ENCODE measurements at places on chromosomes 11 and 22.

DNA sequence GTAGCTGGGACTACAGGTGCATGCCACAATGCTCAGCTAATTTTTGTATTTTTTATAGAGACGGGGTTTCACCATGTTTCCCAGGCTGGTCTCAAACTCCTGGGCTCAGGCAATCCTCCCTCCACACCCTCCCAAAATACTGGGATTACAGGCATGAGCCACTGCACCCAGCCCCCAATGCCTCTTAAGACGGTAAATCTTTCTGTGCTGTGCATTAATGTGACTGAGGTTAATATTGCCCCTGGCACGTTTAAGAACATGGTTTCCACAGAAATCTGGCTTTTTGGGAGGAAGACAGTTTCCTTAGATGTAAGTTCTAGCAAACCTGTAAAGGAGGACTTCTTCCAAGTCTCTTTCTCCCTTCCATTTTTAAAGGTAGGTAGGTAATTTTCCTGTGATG, 6.1 kb upstream of the HORMAD2 start:
- no peak for DNase-seq

DNA sequence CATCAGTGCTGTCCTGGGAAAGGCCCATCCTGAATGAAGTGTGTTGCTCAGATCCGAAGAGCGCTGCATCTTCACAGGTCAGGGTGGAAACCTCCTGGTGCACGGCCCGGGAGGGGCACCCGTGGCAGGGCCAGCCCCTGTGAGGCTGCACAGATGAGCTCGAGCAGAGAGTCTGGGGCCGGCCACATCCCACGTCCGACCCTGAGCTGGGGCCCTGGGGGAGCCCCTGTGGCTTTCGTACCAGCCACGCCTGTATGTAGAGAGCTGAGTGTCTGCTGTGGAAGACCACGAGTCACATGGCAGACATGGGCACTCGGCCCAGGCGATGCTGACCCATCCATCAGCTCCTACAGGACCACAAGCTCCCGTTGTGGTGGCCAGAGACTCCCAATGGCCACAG, 24.9 kb upstream of the SEPTIN5 start:
- DNase-seq = no peak

- DNase-seq = no peak
These were observed 28.7 kb upstream of the BLID start for GRCh38 chr11:122144752-122145151.

DNA sequence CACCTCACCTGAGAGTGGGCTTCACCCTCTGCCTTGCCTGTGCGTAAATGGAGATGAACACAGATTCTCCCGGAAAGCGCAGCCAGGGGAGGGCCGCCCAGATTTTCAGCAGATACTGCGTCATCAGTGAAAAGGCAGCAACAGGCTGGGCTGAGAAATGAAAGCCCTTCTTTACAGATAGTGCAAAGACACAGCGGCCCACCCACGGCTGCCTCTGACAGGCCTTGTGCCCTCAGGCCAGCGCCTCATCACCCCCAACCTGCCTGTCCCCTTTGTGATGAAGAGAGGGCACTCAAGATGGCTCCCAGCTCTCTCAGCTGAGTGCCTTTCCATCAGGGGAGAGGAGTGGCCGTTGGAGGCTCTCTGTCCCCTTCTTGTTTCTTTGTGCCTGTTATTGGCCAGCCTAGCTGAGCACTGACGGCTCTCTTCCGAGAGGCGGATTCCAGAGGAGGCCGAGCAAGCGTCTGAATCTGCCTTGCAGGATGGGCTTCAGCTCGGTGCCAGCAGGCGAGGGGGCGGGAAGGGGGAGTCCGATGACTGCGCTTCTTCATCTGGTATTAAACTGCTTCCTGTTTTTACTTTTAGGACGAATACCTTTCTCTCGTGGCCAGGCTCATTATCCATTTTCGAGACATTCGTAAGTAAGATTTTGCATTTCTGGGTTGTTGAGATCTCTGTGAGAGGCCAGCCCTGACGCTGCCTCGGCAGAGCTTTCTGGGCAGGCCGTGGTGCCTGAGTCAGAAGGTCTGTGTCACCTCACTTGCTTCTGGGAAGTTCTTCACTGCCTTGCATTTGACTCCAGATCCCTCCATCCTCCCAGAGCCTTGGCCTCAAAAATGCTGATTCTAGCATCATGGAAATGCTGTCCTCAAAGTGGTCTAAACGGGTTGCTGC, 43.7 kb downstream of the MED15 start:
- no peak for DNase-seq

DNA sequence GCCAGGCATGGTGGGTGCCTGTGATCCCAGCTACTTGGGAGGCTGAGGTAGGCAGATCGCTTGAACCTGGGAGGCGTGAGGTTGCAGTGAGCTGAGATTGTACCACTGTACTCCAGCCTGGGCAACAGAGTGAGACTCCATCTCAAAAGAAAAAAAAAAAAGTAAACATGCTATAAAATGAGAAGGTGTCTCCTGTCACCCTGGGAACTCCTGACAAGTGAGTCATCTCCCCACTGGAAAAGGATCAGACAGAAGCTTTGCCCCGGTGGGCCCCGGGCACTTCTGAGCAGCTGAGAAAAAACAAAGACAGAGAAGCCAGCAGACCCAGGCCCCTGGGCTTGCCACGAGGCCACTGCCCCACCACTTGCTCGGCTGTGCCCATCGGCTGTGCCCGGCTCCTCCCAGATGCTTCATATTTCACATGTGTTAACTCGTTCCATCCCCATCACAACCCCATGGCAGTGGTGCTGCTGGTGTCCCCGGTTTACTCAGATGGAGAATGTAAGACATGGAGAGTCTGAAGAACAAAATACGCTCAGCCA, 22.3 kb downstream of the TTLL1 start:
- no peak for DNase-seq

DNA sequence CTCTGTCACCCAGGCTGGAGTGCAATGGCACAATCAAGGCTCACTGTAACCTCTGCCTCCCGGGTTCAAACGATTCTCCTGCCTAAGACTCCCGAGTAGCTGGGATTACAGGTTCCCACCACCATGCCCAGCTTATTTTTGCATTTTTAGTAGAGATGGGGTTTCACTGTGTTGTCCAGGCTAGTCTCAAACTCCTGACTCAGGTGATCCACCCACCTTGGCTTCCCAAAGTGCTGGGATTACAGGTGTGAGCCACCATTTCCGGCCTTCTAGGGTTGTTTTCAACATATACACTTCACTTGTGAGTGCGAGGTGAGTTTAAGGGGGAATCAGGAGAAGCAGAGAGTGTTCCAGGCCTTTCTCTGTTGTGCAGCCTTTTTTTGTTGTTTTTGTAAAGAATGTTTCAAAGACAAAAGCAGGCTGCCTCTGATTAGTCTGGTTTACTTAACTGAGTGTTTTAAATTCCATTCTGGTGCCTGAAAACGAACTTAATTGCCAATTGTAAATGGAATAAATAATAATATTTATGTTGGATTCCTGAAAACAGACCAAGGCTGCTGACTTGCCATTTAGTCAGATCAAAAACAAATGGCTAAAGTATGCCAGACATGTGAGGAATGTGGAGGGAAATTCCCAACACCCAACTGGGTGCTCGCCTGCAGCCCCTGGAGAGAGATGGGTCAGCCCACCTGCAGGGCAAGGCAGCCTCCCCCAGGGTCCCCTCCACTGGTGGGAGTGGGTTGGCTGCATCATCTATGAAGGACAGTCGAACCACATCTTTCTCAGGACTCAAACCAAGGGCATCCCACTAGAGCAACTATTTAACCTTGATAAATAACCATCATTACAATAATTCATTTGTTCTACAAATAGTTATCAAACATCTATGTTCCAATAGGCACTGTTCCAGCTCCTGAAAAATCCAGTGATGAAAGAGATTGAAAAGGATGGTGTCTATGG, 4.6 kb upstream of the RANGAP1 start:
- no peak for DNase-seq

- DNase-seq = no peak
These were observed 34.2 kb downstream of the MICAL3 start for GRCh38 chr22:17990147-17990546.

GRCh38 chr11:72939031-72939430, 124.8 kb downstream of the ATG16L2 start:
- no peak for DNase-seq

GRCh38 chr22:29216011-29216872, 10.5 kb downstream of the EMID1 start:
- DNase-seq = no peak

DNA sequence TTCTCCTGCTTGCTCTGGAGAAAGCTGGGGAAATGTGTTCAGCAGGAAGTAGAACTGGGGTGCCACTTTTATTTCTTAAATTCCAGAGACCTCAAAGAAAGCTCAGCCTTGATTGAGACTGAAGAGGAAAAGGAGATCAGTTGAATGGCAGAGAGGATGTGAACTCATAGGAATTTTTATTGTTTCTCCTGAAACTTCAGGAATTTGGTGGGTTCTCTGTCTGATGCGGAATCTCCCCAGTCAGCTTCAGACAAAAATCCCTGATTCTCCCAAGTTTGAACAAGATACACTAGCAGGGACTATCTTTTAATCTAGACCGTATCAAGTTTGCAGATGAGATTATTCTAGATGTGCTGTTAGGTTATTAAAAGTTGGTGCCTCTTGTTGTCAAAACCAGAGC, 23.0 kb downstream of the EHF start:
- no peak for DNase-seq

DNA sequence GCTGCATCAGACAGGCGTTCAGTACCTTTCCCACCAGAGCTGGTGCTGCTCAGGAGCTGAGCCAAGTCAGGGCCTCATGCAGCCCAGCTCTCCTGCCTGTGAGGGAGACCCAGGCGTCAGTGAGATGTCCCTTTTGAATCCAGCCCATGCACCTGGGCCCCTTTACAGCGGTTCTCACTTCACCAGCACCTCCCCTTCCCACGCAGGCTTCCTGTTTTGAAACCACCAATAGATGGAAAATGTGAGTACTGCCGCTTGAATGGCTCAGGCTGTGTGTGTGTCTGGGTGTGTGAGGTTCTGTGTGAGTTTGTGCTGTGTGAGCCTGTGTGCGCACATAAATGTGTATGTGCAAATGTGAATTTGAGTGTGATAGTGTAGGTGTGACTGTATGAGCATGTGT, 88.4 kb downstream of the UBASH3B start:
- DNase-seq = no peak

- DNase-seq = no peak
These were observed 1390.7 kb downstream of the FAM181B start for GRCh38 chr11:81342966-81343365.

DNA sequence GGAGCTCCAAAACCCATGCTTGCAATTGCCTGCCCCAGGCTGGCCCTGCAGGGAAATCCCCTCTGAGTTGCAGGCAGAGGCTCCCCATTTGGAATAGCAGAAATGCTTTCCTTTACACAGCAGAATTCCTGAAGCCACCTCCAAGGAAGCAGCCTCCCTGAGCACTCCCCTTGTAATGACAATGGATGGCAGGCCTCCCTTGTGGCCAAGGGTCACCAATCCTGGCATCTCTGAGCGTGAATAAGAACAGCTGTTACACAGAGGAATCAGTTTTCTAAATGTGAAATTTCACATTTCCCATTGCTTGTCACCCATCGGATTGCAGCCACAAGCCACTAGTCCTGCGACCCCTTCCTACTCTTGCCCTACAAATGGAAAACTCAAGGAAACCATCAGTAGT, 107.6 kb downstream of the GALNT18 start:
- no peak for DNase-seq
